Right lobe of liver (tissue), 6 donors: ENCODE measurements at places on chromosomes 3 and 15. TPM values are rescaled to one million over a fixed set of nuclear protein-coding genes. Genes with fewer than 3 reads are reported as not detected.

TPRG1 gene
- 29.7 TPM for total RNA-seq

RTP3 gene
- total RNA-seq: 29.0 TPM

DLL4 gene
- total RNA-seq: 4.0 TPM

ARRDC4 gene
- 17.4 TPM for total RNA-seq

DNAH12 gene
- total RNA-seq: not detected

TRIP4 gene
- total RNA-seq: 4.2 TPM

DHFR2 gene
- 5.6 TPM for total RNA-seq

RYR3 gene
- total RNA-seq: 0.31 TPM

SPINK8 gene
- not detected for total RNA-seq

CPN2 gene
- total RNA-seq: 195 TPM

MCF2L2 gene
- 0.19 TPM for total RNA-seq

COL6A5 gene
- total RNA-seq: not detected

SLC12A6 gene
- total RNA-seq: 5.6 TPM

ARL6 gene
- total RNA-seq: 2.9 TPM

FOXB1 gene
- not detected for total RNA-seq

GABRR3 gene
- total RNA-seq: not detected

CPNE4 gene
- total RNA-seq: not detected

KCNMB3 gene
- 1.4 TPM for total RNA-seq

FANCD2OS gene
- total RNA-seq: not detected

DPH6 gene
- 5.5 TPM for total RNA-seq

SAXO2 gene
- not detected for total RNA-seq

PLCL2 gene
- total RNA-seq: 8.0 TPM

SKOR1 gene
- 0.12 TPM for total RNA-seq
